Stimulated activated CD4-positive, alpha-beta T cell treated with anti-CD3 and anti-CD28 coated beads, Interleukin-1b, Interleukin-23, amount 100 ng/mL, for 48 hours (primary cell): ENCODE measurements at places on chromosomes 12 and 14.

- no peak for DNase-seq
Observed at GRCh38 chr14:60215127-60215444, 33.9 kb upstream of the PPM1A start.

GRCh38 chr12:124261885-124262284, 33.0 kb upstream of the RFLNA start:
- DNase-seq = no peak

GRCh38 chr12:131380220-131380964, 330.5 kb upstream of the SFSWAP start:
- no peak for DNase-seq

- peak; percentile 48 for DNase-seq
Observed at GRCh38 chr12:130872179-130873096, 572 bp downstream of the RAN start.

DNA sequence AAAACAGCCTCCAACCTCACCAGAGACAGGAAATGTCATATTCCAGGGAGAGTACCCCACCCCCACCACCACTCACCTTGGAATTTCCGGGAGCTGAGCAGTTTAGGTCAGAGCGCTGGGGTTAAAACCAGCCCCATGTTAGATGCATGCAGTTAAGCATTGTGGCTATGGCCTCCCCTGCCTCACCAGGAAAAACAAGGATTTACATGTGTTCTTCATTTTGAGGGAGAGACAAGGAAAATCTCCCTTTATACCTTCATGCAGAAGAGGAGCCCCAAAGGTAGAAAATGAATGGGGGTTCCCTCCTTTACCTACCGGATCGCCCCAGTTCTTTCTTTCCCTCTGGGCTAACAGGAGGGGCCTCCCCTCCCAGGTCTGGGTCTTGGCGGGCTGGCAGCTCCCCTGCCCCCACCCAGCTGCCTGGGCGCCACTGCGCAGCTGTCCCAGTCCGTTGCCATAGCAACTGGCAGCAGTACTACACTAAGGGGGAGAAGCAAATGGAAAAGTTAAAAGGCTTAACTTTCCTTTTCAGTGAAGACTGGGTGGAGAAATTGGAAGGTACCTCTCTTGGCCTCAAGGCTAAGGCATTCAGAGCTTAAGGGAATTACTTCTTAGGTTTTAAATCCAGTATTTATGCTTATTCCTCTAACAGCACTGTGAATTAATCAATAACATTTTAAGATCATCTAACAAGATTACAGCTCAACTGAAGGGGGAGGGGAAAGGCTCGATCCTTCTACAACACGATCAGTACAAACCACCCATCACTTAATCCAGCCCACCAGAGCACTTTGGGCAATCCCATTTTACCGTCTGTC, 20.5 kb downstream of the CBX5 start:
- peak; percentile 49 for DNase-seq

DNA sequence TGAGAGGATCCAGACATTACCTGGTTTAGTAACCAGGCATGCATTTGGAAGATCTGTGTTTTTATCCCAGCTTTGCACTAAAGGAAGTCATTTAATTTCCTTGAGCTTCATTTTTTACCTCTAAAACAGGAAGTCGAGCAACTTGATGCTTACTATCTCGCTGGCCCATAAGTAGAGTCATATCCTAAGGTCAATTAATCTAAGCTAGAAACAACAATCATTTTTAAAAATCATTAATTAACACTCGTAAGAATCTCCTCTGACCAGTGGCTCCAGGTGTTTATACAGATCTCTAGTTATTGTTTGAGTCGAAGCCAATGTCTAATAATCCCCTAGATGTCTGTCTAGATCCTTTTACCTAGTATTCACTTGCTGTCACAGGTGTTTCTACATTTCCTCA, 355.8 kb upstream of the DCN start:
- DNase-seq = no peak

DNA sequence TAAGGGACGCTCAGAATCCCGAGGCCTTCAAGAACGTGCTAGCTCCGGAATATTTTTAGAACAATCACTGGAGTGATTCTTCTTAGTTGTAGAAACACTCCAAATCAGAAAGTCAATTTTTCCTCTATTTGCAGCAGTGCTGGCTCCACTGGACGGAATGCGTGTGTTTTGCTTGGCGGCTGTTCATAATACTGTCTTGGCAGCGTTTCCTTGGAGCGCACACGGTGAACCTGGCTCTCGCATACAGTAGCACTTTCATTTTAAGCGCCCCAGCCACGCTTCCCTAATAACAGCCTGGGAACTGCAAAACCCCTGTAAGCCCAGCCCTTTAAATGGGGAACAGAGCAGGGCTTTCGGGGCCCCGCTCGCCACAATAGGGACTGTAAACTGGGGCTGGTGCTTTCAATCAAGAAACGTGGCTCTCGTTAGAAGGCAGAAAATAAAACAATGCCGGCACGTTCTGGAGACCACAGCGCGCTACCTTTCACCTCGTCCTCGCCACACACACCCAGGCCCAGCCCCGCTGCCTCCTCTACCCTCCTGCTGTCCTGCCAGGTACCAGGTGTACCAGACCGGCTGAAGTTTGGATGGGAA, 79.9 kb downstream of the BCL11B start:
- DNase-seq = no peak

GRCh38 chr14:53384073-53384472, 230.9 kb upstream of the DDHD1 start:
- DNase-seq = no peak

DNA sequence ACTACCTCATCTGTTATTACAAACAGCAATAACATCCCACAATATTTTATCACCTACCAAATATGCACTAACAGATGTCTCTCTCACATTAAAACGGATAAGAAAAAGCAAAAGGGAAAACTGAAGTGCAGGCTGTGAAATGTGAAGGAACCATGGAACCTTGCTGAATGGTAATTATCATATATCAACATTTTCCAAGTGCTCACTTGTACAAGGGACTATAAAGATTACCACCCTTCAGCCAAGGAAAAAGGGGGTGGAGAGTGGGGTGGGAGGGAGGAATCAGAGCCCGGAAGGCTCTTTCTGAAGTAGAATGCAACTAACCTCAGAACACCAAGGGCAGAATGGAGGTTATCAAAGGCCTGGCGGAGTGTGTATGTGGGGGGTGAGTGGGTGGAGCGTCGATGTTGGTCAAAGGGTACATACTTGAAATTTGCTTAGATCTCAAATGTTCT, 1.2 kb downstream of the SNX6 start:
- DNase-seq = no peak

- DNase-seq = no peak
Observed at GRCh38 chr14:32018391-32019092, 58.6 kb upstream of the ARHGAP5 start.

- no peak for DNase-seq
Observed at GRCh38 chr12:50066402-50066801, 9.0 kb downstream of the ASIC1 start.

- no peak for DNase-seq
Observed at GRCh38 chr12:109839444-109839843, 6.2 kb upstream of the TRPV4 start.

- DNase-seq = no peak
Observed at GRCh38 chr12:76288218-76288617, 60.0 kb downstream of the BBS10 start.

GRCh38 chr12:100185361-100185894, 15.2 kb upstream of the ACTR6 start:
- DNase-seq = no peak

- DNase-seq = no peak
Observed at GRCh38 chr14:102315121-102315520, 4.4 kb upstream of the ZNF839 start.

GRCh38 chr12:121448771-121449315, 48.9 kb downstream of the RNF34 start:
- no peak for DNase-seq

DNA sequence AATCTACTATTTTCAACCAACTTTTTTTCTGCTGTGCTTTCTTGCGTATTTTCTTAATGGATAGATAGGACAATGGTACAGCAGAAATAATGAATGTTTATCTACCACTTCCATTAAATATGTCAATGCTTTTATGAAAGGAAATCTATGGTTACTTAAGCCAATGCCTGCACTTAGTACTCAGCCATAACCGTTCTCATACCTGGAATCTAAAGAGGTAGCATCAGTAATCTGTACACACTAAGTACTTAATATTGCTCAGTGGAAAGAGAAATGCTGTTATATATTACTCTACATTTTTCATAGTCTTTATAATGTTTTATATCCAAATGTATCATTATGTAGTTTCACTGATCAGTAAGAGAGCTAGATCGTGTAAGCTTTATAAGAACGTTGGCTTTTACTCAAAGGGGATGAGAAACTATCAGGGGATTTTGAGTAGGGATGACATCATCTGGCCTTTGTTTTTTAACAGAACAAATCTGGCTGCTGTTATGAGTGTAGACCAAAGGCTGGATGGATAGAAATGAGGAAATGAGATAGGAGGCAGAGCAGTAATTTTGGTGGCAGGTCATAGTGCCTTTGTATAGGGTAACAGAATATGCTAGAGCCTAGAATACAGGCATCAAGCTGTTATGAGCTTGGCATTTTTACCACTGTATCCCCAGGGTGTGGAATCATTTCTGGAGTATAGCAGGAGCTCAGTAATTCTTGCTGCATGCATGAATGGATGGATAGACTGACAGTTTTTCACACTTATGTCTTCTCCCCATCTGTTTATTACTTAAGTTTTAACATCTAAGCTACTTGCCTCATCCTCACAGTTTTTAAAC, 34.0 kb downstream of the ALG10B start:
- no peak for DNase-seq

DNA sequence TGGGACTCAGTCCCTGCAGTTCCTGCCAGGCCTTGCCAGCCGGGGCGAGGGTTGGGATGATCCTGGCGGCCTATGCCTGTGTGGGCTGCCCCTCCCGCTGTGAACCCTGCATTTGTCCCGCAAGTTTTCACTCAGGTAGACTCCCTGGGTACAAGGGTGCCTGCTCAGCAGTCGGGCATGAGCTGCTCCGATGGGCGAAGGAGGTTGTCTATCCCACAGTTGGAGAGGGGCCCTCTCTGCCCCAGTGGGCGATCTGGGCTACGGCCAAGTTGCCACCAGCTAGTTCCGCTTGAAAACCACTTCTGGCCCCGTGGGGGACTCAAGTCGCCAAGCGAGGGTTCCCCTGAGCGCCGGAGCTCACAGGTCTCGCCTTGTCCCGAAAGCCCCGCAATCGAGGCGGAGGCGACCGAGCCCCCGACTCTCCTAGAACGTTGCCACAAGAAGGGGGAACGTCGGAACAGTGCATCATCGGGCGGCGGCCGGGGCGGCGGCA, 365 bp upstream of the TPI1 start:
- DNase-seq = peak; percentile 13

DNA sequence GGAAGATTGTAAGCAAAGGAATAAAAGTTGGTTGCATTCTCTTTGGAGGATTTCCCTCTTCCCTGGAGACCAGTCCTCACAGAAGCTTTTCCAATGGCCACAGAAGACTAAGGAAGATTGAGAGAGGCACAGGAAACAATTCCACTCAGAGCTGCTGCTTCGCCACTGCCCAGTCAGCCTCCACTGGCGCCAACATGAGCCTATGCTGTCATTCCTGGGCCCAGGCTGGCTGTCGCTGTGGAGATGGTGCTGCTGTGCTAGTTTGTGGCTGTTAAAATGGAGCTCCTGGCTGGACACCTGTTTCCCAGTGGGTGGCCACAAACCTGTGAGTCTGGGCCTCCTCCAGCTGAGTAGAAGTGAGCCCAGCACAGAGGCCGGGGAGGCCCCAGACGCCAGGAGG, 6.6 kb downstream of the P2RX7 start:
- DNase-seq = no peak

DNA sequence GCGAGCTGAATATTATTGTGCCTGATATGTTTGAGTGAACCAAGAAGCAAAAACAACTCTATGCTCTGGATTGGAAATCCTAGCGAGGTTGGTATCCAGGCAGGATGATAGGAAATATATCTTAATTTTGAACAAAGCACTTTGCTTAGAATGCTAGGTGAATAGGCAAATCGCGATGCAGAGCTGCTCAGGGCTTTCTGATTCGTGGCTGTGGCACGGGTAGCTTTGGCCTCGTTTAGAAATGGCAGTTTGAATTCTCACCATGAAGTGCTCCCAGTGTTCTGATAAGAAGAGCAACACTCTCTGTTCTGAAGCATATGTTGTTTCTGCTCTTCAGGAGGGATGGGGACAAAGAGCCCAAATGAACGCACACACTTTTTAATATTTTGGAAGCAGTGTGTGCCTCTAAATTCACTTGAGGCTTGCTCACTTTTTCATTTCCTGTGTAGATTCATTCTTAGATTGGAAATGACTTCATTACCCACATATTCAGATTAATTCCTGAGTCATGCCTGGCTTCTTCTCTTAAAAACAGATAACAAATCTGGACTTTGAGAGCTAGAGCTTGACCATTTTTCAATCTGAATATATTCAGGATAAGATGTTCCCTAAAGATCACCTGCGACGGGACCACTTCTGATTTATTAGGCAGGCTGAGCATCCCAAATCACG, 200.9 kb downstream of the RPAP3 start:
- no peak for DNase-seq

GRCh38 chr14:44847526-44848309, 114.0 kb downstream of the KLHL28 start:
- DNase-seq = no peak

DNA sequence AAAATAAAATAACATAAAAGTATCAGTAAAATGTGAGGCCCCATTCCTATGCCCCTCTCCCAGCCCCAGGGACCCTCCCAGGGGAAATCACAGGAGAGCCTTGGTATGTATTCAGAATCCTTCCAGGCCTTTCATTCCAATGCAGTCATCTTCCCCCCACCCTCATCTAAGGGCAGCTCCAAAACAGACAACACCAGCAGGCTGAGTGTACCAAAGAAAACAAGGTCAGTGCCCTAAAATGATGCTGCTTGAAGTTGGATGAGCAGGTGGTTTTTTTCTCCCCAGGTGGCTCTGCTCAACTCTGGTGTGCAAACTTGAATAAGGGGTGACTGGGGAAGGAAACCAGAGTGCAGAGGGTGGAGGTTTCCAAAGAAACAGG, 56.2 kb downstream of the TSPAN9 start:
- no peak for DNase-seq

DNA sequence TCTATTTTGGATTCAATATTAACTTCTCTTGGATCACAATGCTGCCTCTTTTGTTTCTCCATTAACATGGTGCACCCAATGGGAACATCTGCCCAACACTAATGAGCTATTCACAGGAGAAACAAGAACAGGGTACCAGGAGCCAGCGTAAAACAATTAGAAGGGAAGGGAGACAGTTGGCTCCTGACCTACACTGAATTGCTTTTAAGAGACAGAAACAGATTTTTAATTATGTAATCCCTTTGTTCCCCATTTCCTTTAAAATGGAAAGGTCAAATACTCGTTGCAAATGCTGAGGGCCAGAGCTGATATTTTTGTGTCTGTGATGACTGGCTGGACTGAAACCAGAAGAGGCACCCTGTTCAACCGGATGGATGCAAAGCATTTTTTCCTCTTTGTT, 108.3 kb downstream of the SEC23A start:
- DNase-seq = no peak

GRCh38 chr14:69701857-69702256, 65.1 kb upstream of the SRSF5 start:
- no peak for DNase-seq

DNA sequence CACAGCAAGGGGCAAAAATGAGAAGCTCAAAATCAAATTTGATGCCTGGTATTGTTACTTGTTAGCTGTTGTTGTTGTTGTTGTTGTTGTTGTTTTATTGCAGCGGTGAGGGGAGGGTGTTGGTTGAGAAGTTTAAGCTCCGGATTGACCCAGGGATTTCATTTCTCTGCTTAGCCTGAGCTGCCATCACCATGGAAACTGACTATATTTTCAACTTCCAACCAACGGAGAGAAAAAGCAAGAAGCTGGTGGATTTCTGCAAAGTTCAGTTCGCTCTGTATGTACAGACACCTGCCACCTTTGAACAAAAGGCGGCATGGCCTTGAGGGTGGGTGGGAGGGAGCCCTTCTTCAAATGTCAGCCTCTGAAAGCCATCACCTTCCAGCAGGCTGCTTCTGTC, 194.5 kb upstream of the NOS1 start:
- no peak for DNase-seq
